NCI-H510A (cell line): ENCODE measurements at places on chromosomes 1 and 21.

DNA sequence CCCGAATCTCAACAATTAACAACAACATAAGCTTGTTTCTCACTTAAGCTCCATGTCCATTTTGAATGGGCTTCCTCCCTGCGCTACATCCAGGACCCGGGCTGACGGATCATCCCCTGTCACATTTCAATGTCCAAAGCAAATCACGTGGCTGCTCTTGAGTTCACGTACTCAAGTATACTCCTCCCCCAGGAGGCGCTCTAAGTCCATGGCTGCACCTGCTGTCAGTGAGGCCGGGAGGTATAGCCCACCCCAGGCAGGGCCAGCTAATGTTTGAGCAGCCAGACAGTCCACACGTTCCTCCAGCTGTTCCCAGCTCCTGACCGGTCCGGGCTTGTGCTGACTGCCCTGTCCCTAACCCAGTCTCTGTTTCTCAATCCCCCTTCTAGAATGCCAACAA is 220.8 kb downstream of the SLC35F3 start:
- DNase-seq: peak; percentile 52

- DNase-seq: no peak
Measured at GRCh38 chr1:219900201-219900600, 28.2 kb downstream of the SLC30A10 start.

GRCh38 chr1:19923137-19923952 is at the start of gene PLA2G2E:
TSS of gene PLA2G2E (minus strand) at chr1:19923617. CDS start at chr1:19923559, 58 bp downstream.
- no peak for DNase-seq

- no peak for DNase-seq
Measured at GRCh38 chr21:21383126-21383525, 384.9 kb downstream of the NCAM2 start.

GRCh38 chr1:41010345-41010744 is 11.2 kb downstream of the SLFNL1 start:
- DNase-seq: no peak

GRCh38 chr1:7670334-7671145 is 100.6 kb upstream of the VAMP3 start:
- no peak for DNase-seq

DNA sequence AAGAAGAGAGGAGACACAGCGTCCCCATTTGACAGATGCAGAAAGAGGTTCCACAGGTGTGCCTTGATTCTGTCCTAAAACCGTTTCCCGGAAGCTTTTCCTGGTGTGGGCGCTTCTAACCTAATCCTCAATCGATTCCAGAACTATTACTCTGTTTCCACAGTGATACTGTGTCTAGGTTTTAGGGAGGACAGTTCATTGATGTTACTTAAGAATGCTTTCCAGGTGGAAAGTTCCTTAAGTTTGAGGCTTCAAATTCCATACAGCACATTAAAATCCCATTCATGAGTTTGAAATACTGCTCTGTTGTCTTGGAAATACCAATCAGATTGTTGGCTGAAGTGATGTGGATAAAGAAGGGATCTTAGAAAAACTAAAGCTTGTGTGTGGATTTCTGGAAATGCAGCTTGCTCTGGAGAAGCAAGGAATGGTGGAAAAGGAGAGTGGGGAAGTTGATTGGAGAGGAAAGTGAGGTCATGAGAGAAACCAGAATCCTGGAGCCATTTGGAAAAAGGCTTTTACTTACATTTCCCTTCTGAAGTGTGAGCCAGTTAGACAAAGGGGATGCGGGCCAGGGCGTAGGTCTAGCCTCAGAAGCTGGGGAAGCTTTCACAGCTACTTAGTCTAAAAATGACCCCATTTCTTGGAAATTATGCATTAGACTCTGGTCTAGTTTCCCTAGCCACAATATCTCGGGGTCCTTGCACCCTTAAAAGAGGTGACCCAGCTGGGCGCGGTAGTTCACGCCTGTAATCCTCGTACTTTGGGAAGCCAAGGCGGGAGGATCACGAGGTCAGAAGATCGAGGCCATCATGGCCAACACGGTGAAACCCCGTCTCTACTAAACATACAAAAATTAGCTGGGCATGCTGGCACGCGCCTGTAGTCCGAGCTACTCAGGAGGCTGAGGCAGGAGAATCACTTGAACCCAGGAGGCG is 6.7 kb downstream of the ELF3 start:
- no peak for DNase-seq

- DNase-seq: no peak
Measured at GRCh38 chr1:222043444-222044292, 301.8 kb upstream of the DUSP10 start.

DNA sequence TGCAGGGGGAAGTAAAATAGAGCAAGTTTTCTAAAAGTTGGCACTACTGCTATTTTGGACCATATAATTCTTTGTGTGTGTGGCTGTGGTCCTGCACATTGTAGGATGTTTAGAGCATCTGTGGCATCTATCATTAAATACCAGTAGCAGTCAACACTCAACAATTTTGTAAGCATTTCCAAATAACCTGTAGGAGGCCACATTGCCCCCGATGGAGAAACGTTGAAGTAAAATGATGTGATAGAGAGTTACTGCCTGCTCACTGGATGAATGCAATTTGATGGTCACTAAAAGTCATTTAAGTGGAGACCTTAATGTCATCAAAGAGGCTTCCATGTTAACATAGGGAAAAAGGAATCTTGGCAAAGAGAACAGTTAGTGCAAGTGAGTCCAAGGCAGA is 560.8 kb downstream of the NEGR1 start:
- no peak for DNase-seq

GRCh38 chr1:162430583-162430982 is 18.6 kb upstream of the SH2D1B start:
- no peak for DNase-seq

GRCh38 chr1:40353082-40353481 is 20.4 kb upstream of the SMAP2 start:
- DNase-seq: no peak

DNA sequence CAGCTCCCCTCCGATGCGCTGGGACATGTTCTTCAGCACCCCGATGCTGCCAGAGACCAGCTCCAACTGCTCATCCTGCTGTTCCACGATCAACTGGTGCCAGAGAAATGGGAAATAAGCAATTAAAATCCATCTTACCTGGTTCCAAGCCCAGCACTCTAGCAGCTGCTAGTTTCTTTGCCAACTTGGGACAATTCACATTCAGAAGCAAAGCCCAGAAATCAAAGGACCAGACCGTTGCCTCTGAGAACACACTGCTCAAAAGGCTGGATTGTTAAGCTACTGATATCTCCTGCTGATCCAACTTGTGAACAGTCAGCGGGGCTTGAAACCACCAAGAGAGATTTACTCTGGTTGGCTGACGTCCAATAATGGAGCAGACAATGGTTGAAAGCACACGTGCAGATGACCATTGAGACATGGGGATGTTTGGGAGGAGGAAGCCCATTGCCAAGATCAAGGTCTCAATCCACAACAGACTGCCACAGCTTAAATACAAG is 34.4 kb downstream of the STX6 start:
- DNase-seq: no peak

DNA sequence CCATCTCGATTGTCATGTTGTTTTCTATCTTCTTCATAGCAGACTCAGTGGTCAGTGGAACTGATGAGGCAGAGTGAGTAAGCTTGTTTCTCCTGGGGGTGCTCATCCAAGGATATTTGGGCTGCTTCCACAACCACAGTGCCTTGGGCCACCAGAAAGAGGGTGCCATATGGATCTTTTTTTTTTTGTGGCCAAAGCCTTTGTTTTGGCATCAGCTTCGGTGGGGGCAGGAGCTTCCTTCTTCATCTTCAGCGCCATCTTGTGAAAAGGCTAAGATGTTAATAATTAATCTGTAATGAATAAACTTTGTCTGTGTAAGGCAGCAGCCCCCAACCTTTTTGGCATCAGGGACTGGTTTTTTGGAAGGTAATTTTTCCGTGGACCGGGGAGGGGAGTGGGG is 6.6 kb upstream of the PLPP3 start:
- DNase-seq: no peak

- DNase-seq: no peak
Measured at GRCh38 chr1:207838156-207839082, 72.5 kb downstream of the CD34 start.

DNA sequence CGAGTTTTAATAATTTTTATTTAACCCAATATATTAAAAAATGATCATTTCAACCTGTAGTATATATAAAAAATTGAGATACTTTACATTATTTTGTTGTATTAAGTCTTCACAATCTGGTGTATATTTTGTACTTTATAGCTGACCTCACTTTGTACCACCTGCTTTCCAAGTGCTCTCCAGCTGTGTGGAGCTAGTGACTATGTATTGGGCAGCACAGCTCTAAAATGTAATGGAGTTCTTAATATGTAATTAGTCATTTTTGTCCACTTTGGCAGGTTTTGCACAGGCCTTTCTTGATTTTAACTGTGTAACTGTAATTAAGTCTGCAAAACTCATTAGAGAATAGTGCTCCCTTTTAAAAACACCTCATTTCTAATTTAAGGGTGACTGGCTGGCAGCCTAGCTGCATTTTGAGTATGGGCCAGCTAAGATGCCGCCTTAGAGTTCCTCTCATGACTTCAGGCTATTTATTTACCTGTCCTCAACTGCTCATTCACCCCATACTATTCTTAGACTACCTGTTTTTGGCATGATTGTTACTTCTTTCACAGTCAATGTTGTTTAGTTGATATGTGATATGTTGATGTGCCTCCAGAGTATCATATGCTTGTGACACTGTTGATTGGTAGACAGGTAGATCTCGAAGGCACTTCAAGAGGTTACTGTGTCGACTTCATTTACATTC is 43.2 kb downstream of the ZYG11B start:
- DNase-seq: no peak

GRCh38 chr1:90851711-90852050 is 134.6 kb upstream of the BARHL2 start:
- no peak for DNase-seq

DNA sequence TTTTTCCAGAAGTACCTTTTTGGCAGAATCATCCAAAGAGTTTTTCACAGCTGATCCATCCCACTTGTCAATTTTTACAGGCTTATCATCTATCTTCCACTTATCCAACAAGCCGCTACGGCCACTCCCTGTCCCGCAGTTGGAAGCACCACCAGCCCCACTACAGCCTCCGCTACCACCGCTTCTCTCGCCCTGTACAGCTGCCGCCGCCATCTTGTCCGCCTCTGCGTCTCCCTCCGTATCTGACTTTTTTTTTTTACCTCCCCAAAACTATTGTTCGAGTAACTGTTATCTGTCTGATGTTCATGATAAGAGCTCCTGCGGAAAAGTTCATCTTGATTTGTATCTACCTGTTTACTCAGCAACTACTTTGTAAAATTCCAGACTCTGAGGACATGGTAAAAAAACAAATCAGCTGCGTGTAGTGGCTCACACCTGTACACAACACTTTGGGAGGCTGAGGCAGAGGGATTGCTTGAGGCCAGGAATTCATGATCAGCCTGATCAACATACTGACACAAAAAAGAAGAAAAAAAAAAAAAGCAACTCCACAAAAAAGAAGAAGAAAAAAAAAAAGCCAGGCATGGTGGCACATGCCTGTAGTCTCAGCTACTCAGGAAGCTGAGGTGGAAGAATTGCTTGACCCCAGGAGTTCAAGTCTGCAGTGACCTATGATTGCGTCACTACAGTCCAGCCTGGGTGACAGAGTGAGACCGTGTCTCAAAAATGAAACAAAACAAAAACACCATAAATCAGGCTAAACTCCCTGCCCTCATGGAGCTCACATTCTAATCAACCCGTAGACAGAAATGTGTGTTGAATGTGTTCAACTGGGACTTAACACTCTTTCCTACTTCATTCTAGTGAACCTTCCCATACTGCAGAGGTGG is 8.0 kb upstream of the EYA3 start:
- no peak for DNase-seq

DNA sequence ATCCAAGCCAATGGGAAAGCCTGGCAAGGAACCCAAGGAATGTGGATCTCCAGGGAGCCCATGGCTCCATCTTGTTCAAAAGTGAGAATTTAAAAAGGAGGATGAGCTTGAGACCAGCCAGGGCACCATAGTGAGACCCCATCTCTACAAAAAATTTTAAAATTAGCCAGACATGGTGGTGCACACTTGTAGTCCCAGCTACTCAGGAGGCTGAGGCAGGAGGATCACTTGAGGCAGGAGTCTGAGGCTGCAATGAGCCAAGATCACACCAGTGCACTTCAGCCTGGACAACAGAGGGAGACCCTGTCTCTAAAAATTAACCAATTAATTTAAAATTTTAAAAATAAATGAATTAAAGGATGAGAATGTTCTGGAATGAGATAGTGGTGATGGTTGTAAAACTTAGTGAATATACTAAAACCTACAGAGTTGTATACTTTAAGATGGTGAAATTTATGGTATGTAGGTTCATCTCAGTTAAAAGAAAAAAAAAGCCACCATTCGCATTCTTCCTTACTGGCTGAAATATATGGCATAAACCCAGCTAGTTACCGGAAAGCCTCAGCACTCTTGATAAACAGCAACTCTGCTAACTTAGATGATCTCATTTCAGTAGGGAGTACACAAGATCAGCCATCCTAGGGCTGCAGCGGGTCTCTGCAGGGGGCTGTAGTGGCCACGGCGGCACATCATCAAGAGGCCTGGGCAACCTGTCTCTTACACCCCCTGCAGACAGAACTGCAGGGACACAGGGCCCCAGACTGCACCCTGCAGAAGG is 48.3 kb upstream of the H6PD start:
- DNase-seq: no peak

DNA sequence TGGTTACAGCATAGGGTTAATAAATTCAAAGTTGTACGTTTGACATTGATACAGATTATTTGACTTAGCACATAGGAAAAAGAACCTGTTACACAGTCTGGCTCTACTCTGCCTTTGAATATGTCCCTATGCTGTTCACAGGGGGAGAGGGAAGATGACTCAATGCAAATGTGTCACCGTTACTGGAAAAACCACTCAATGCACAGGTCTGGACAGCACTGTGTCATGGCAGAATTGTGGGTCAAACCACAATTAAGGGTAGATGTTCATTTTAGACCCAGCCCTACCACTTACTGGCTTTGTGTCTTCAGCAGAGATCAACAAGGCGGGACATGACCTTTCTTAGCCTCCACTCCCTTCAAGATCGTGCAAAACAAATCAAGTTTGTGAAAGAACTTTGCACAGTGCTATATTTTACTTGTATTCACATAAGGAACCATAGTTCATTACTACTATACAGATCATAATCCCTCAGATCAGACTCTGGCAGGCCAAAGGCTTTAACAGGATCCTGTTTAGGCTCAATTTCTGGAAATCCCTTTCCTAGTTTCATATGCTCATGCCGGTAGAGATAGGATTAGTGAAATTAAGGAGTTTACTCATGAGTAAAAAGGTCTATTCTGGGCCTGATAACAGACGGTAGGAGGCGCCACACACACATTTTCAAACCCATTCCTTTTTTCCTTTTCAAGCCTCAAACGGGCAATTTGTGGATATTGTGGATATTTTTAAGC is 22.1 kb downstream of the EIF2D start:
- DNase-seq: no peak

DNA sequence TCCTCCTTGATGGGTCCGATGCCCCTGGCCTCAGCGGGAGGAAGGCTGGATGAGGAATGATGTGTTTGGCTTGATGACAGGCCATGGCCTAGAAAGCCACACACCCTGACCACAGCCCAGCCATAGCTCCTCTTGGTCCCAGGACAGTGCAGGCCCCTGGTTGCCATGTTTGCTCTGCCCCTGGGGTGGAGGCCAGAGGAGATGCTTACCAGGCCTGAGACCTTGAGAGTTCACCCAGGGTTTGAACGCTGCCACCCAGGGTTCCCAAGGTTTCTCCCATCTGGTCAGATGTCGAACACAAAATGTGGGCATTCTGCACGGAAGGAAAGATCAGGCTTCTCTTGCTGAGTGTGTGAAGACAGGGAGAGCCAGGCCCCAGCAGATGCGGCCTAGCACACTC is 2.6 kb downstream of the C1orf226 start:
- no peak for DNase-seq

- DNase-seq: no peak
Measured at GRCh38 chr1:241090798-241091197, 266.2 kb downstream of the RGS7 start.
